Stimulated activated CD4-positive, alpha-beta T cell treated with anti-CD3 and anti-CD28 coated beads, Interleukin-4, amount 100 ng/mL, for 24 hours (primary cell): ENCODE measurements at places on chromosomes 16 and 17.

GRCh38 chr17:70208825-70209555 lies 39.7 kb downstream of the KCNJ2 start:
- no peak for DNase-seq

GRCh38 chr16:49921791-49922456 lies 66.0 kb upstream of the ZNF423 start:
- DNase-seq = peak; percentile 19

GRCh38 chr16:29813644-29814562 lies 1.9 kb downstream of the PRRT2 start:
- no peak for DNase-seq

- no peak for DNase-seq
These were observed 472 bp upstream of the NME2 start for GRCh38 chr17:51165680-51166197.

- DNase-seq = no peak
These were observed 9.8 kb downstream of the KRT10 start for GRCh38 chr17:40812639-40813038.

GRCh38 chr17:7744416-7744815 lies 26.9 kb downstream of the DNAH2 start:
- DNase-seq = no peak

- no peak for DNase-seq
These were observed 257.8 kb downstream of the CPPED1 start for GRCh38 chr16:12545792-12546342.

GRCh38 chr16:21157632-21158031 lies 842 bp upstream of the LDAF1 start:
- DNase-seq = no peak

DNA sequence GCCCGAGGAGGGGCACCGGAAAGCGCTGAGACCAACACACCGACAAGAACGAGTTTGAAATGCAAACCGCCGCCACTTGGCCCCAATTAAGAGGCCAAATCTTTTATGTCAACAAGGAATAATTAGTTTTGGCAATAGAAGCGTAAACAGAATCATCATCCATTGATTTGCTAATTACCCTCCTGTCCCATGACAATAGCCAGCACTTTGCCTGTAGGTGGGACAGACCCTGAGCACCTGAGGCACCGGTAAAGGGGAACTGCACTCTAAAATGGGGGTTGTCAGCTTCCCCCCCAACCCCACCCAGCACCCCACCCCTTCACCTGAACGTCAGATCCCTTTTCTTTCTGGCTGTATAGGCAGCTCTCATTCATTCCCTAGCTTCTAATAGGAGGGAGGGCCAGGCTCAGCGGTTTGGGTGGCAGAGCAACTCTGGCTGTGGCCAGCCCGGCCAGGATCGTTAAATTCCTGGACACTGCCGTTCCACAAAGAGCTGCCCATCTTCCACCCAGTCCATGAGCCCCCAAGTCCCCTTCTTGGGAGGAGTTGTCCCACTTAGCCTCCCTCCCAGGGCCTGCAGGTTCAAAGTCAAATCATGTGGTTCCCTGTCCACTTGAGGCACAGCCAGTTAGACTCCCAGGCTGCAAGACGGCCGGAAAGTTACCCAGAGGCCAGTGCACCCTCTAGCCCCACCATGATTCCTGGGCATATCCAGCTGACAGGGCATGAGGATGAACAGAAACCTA lies 45.8 kb downstream of the WNT3 start:
- no peak for DNase-seq

DNA sequence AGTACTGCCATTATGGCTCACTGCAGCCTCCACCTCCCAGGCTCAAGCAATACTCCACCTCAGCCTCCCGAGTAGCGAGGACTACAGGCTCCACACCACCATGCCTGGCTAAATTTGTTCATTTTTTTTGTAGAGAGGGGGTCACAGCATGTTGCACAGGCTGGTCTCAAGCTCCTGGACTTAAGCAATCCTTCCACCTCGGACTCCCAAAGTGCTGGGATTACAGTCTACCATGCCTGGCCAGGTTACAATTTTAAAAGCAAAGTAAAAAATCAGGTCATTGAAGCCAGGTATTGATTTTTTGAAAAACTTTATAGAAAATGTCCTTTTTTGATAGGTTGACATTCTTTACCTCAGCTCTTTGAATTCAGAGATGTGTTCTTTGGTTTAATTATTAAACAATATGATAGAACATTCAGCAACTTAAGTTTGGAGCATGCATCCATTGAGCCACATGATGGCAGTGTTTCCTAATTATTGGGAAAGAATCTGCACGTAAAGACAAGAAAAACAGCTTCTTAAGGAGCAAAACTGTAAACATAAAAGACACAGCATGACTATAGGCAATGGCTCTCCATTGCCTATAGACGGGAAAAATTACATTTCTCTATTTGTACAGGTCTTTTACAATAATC lies 1.7 kb upstream of the SLC16A11 start:
- DNase-seq = peak; percentile 61

GRCh38 chr16:51200793-51201192 lies 49.7 kb upstream of the SALL1 start:
- DNase-seq = no peak

DNA sequence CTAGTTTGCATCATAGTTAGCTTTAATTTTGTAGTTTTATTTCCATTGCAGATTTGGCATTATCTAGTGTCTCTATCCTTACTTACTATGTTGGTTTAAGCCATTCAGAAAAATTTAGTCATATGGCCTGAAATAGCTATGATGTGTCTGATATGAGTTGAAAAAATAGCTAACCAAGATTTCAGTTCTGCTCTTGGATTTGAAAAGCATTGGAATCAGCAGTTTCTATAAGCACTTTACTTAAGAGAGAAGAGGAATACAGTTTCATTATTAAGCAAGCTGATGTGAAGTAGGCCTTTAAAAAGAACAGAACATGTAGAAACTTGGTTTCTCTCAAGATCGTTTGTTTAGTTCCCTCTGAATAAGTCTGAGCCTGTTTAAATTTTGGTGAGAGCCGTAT lies 25.9 kb downstream of the LPCAT2 start:
- DNase-seq = no peak

DNA sequence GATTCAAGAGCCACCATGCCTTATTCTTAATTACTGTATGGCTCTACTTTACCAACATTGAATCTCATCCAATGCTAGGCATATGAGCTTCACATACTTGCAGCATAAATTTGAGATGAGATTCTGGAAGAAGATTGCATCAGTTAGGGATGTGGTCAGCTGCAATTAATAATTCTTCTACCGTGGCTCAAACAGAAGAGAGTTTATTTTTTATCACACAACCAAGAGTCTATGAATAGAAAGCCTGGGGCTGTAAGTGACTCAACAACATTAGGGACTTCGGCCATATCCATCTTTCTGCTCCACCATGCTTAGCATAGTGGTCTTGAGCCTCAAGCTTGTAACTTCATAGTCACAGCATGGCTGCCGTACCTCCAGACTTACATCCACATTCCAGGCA lies 179.4 kb upstream of the IRX6 start:
- no peak for DNase-seq

DNA sequence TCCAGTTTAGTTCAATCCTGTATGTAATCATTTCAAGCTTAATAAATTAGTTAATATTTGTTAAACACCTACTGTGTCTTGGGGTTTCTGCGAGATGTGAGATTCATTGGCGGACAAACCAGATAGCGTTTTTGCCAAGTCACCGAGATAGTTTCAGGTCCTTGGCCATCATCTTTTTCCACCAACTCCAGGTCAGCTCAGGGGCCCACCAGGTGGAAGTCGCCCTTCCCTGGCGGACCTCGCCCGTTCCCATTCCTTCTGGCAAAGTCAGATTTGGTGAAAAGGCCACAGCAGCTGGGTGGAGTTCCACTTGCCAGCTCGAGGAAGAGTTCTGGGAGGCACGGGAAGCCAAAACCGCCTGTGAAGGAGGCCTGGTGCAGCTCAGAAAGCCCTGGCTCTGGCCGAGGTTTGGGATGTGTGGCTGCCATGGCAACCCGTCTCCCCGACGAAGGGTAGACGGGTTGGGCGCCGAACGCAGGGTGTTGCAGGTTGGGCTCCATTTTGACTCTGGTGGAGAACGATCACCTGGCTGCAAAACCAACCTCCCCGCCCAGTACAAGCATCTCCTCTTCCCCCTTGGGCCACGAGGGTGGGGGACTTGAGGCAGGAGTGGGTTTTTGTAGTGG lies 39.5 kb downstream of the CMIP start:
- DNase-seq = no peak

- DNase-seq = no peak
These were observed 10.6 kb downstream of the ALDH3A1 start for GRCh38 chr17:19737305-19738072.

DNA sequence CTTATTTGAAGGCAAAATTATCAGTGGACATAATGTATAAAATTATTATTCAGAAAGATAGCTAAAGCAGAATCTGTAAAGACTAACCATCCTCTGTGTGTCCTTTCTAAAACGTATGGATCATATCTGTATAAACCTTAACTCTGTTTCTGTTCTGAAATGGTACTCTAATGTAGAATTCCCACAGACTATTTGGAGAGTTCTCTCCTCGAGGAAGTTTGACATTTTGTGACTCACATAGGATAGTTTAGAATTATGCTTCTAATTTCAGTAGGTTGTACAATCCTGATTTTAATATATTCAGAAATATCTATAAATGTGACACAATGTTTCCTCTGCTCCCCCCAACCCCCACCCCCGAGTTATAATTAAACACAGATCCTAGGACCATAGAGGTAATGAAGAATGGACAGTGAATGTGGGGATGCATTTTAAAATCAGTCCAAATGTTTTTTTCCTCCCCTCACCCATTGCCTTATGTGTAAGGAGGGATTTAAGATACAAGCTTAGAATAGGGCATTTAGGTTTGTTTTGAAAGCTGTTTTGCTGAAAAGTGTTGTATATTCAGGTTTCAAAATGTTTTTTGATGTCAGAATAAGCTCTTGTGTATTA lies 66.8 kb downstream of the BCAS3 start:
- no peak for DNase-seq

DNA sequence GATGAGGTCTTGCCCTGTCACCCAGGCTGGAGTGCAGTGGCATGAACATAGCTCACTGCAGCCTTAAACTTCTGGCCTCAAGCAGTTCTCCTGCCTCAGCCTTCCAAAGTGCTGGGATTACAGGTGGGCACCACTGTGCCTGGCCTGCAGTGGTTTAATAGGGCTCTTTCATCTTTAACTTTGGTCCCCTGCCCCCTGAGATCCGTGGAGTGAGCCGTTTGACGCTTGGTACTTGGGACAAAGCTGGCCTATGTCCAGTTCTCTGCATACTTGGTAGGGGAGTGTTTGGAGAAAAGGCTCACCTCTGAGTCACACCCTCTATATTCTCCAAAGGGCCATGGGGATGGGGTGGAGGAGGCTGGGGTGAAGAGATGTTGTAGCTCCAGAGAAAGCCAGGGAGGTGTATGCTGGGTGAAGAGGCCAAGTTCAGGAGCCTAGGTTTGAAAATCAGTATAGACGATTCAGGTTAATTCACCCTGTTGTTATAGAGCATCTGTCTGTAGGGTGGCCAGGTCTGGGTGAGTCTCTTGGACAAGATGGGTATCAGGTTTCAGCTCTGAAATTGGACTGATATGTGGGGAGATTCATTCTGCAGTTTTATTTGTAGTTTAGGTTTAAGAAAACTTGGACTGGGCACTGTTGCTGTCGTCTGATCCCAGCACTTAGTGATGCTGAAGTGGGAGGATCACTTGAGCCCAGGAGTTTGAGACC lies 17.6 kb downstream of the ABCC1 start:
- DNase-seq = no peak

- DNase-seq = no peak
These were observed 1453.7 kb downstream of the CDH8 start for GRCh38 chr16:60582528-60582927.

GRCh38 chr17:34009912-34010311 lies 245.2 kb upstream of the CCL2 start:
- DNase-seq = no peak

DNA sequence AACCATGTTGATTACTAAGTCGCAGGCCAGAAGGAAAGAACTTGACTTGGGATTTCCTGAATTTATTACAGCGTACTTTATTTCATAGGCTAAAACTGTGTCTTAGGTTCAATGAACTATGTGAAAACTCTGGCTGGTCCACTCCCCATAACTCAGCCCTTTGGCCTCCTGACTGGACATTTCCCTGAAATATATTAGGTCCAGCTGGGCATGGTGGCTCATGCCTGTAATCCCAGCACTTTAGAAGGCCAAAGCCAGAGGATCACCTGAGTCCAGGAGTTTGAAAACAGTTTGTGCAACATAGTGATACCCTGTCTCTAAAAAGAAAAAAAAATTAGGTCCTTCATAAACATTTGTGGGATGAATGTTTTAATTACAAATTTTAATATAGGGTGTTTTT lies 97.0 kb downstream of the CYLD start:
- no peak for DNase-seq

GRCh38 chr17:59756236-59756818 lies 48.9 kb downstream of the VMP1 start:
- DNase-seq = no peak

GRCh38 chr17:82447876-82448275 lies 2.7 kb downstream of the CYBC1 start:
- no peak for DNase-seq

GRCh38 chr17:49209061-49209571 lies 1.3 kb downstream of the GNGT2 start:
- no peak for DNase-seq

- DNase-seq = no peak
These were observed 1131.0 kb upstream of the GOT2 start for GRCh38 chr16:59864981-59865666.

GRCh38 chr16:62954144-62955032 lies 918.1 kb upstream of the CDH8 start:
- no peak for DNase-seq

DNA sequence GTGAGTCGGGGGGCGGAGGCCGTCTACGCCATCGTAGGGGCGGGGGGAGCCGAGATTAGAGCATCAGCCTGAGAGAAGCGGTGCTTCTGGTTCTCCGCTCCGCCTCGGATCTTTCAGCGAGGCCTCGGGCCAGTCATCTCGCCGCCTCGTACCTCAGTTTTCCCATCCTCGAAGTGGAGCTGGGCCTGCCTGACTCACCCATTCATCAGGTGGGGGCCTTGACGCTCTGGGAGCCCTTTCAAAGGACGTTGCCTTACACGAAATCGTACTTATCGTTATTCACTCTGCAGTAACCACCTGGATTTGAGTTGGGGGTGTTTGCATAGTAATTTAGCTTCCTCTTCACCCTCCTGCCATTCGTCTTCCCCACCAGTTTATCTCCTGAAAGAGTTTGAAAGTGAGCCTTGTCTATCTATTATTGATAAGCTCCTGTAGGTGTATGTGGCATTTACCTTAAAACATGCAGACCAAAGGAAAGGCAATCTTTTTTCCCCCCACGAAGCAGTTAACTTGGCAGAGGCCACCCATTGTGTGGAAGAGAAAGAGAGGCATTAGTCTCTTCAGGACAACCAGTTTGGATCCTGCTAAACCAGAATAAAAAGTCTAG lies 674 bp downstream of the TAF15 start:
- DNase-seq = no peak
